Stimulated activated CD4-positive, alpha-beta T cell treated with anti-CD3 and anti-CD28 coated beads, Interleukin-4, amount 100 ng/mL, for 48 hours (primary cell): ENCODE measurements at places on chromosomes 12 and 14.
A peak's percentile ranks its signal among the peaks of the same experiment; 100 is the strongest.

- DNase-seq: no peak
Measured at GRCh38 chr14:77009014-77009413, 19.5 kb downstream of the IRF2BPL start.

DNA sequence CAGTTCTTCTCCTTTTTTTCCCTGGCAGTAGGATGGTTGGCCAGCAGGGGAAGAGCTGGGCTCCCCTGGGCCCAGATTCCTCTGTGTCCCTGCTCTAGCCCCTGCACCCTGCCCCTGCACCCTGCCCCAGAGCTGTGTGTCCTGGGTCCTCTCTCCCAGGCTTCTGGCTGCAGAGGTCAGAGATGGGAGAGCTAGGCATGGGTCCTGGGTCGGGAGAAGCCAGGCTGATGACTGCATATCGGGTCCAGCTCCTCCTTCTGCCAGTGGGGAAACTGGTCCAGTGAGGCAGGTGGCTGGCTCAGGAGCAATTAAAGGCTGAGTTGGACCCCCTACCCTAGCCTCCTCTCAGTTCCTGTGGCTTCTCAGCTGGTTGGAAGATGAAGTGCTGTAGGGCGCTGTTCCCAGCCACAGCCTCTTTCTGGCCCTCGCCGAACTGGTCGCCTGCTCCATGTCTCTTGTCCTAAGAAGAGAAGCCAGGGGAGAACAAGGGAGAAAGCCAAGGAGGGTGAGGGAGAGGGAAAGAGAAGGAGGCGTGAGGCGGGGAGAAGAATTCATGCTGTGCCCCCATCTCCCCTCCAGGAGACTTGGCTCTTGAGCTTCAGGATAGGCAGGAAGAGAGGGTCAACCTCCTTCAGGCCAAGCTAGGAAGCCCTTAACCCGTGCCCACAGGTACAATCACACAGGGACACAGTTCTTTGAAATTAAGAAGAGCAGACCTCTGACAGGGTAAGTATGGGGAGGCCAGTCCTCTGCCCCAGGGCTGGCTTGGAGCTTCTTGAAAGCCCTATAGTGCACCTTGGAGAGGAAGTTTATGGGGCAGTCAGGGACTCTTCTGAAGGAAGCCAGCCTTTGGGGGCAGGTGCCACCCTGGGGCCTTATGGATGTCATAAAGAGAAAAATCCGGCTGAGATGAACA lies 9.5 kb downstream of the VASH1 start:
- no peak for DNase-seq

DNA sequence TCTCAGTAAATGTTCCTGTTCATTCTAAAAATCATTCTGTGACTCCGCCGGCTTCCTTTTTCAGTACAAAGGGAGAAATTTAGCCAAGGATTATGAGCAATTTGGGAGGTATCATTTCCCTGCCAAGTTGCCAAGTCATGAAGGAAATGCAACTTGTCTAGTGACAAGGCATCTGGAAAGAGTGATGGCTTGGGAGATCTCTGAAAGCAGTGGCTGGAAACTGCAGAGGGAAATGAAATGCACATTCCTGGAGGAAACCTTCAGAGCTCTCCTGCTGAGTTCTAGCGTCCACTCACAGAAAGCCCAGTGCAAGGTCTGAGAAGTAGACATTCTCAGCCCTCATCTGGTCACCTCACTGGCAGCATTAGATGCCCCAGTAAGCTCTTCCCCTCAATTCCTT lies 91.7 kb downstream of the GALC start:
- no peak for DNase-seq

DNA sequence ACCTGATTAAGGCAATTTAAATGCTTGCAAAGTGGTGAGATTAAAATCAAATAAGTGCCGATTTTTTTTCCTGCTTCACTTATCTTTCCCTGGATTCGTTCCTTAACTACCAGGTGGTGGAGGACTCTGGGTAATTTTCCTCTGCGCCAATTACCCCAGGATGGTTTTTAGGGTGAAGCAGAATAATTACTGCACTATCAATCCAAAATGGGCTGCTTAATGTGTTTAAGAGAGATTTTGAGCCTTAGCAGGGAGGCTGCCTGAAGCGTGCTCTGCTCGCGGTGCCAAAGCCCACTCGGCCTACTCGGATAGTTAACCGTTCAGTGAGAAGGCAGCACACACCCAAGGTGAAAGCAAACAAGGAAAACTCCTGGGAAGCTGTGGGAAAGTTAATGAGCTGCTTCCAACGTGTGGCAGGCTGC lies 274.9 kb upstream of the LMO3 start:
- DNase-seq: no peak

DNA sequence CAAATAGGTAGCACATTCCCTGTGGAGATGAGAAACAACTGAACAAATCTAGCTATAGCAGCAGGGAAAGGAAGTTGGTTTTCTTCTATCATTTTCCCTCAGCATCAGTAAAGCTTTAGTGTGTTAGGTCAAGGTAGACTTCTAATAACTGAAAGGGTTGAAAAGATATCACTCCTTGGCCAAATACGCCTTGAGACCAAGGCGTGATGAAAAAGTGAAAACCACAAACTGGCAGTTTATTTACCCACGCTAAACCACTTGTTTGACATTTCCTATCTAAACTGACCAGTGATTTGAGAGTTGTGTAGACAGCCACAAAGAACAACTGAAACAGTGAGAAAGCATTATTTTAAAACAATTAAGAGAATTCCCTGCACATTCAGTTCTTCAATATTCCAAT lies 99.6 kb upstream of the SOX5 start:
- DNase-seq: no peak

GRCh38 chr12:120835304-120835612 lies 68.9 kb downstream of the SPPL3 start:
- no peak for DNase-seq

- no peak for DNase-seq
Measured at GRCh38 chr14:78154827-78155226, 15.3 kb upstream of the NRXN3 start.

GRCh38 chr12:70364695-70365397 lies 1.2 kb upstream of the KCNMB4 start:
- DNase-seq: no peak

DNA sequence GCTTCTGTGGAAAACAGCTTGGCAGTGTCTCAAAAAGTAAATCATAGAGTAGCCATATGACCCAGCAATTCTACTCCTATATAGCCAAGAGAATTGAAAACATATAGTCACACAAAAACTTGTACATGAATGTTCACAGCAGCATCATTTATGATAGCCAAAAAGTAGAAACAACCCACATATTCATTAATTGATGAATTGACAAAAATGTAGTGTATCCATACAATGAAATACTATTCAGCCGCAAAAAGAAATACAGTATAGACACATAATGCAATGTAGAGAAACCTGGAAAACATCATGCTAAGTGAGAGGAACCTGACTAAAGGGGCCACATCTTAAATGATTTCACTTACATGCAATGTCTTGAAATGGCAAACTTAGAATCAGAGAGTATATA lies 326.6 kb downstream of the KCNH5 start:
- no peak for DNase-seq

DNA sequence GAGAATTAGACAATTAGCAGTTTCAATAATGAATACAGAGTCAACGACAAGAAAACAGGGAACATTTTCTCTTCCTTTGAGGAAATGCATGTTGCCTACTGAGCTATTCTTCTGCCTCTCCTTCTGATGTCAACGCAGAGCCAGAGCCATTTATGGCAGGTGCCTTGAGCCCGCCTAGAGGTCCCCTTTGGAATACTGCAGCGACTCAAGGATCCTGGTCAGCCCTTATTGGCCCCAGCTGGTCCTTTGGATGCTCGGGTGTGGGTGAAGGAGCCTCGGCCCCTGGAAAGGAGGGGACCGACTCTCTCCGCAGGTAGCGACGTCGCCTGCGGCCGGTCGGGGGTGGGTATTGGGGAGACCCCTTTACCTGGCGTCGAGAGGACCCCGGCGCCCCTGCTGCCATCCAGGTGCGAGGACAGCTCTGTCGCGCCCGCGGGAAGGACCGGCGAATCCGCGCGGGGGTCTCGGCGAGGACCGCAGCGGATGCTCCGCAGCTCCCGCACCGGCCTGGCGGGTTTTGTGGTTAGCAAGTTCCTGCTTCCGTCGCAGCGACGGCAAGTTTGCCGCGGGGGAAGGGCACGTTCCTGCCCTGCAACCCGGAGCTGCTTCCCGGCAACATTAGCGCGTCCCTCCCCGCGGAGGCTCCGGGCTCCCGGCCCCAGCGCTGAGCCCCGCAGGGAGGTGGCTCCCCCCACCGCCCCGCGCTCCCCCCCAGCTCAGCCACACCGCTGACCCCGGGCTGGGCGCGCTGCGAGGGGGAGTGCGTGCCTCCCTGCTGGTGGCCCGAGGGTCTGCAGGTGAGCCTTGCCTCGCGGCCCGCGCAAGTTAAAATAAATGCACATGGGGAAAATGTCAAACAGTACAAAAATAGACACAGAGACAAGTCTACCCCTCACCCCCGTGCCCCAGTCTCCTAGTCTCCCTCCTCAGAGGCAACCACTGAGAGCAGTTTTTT lies at the start of gene MANSC1:
Gene MANSC1, minus strand, starts transcription at position 532 of the 955 bp plus-strand sequence. CDS start 6,928 bp downstream, outside the sequence.
- peak; percentile 34 for DNase-seq

GRCh38 chr12:2937500-2937899 lies 21.7 kb upstream of the TEAD4 start:
- no peak for DNase-seq

GRCh38 chr12:3456809-3457208 lies 34.2 kb upstream of the PRMT8 start:
- DNase-seq: no peak

GRCh38 chr12:111102102-111102739 lies 181.8 kb upstream of the MYL2 start:
- DNase-seq: no peak

GRCh38 chr12:58346032-58346632 lies 404.8 kb downstream of the ATP23 start:
- DNase-seq: no peak

GRCh38 chr12:105822131-105823105 lies 316.3 kb downstream of the NUAK1 start:
- DNase-seq: no peak

DNA sequence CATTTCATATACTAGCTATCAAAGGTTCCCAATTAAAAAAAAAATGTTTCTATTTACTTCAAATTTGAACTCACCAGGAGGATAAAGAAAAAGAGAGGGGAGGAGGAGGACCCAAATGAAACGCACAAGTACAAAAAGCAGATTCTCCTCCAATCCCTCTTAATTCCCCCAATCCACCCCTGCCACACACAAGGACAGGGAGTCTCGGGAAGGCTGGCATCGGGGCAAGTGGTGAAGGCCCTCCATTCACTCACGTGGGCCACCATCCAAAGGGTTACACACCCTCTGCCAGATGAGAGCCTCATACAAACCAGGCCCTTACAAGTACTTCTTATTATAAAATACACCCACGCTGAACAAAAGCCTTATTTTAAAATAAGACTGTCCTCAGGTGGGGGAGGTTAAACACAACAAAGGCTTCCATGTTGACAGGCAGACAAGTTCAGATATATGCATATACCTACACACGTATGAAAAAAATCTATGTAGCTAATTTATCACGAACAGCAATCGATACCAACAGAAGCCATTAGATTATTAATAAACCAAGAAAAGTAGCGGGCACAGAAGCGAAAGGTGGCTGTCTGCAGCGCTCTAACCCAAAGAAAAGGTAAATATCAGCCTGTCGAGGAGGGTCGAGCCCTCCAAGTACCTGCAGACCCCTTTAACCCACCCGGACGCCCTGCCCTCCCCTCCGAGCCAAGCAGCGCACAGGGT lies 1.5 kb downstream of the ATP2B1 start:
- no peak for DNase-seq

DNA sequence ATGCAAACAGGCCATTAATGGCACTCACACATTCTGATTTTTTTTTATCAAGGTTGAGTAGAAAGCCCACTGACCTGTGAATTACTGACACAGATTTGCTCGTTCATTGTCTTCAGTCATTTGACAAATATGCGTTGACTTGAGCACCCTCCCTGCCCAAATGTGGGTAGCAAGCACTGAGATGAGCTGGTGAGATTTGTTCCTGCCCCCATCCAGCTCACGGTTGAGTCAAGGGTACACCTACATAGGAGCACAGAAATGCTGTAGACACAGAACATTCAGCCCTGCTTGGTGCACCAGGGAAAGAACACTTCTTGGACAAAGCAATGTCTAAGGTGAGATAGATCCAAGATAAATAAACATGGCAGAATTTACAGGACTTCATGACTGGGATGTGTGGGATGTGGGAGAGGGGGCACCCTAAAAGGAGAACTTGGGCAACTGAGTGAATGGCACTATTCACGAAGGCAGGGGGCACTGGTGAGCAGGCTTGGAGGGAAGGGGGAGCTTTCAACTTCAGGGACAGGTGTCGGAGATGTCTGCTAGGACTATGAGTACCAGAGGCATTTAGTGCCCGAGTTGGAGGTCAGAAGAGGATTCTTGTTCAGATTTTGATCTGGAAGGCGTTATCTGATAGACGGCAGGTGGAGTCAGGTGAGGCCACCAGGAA lies 213.4 kb downstream of the VRK1 start:
- no peak for DNase-seq

GRCh38 chr14:70886421-70887206 lies 20.6 kb upstream of the PCNX1 start:
- DNase-seq: peak; percentile 50

DNA sequence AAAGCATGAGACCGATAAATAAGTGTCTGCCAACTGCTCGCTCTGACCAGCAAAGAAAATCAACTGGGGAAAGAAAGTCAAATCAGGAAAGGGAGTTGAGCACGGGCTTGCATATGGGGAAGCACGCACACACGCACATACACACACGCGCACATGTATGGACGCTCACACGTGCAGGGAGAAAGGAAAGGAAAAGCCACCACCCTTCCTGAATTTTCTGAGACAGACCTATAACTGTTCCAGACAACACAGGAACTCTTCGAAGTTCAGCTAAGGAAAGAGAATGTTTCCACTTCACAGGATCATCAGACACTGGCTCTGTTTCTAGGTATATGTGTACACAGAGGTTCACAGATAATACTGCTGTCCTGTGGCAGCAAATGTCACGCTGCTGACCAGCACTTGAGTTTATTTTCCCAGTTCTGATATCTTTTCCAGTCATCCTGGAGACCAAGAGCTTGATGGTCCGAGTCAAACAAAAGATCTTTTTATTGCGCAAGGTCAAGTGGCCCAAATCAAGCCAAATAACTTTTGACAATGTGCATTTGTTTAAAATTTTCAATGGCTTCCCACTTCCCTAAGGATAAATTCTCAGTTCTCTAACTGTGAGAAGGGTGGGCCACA lies 82.1 kb upstream of the TMCC3 start:
- DNase-seq: no peak

DNA sequence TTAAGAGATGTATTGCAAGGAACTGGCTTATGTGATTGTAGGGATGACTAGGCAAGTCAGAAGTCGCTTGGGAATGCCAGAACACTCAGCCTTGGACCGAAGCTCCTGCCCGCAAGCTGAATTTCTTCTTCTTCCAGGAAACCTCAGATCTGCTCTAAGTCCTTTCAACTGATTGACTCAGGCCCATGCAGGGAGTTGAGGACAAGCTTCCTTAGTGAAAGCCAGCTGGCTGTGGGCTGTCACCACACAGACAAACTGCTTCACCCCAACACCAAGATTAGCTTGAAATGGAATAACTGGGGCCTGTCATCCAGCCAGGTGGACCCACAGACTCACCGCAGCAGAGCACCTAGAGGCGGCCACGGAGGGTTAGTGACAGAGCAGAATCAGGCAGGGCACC lies 24.7 kb downstream of the BDKRB2 start:
- DNase-seq: no peak

GRCh38 chr12:65192963-65193516 lies 23.7 kb downstream of the LEMD3 start:
- no peak for DNase-seq

- DNase-seq: no peak
Measured at GRCh38 chr12:27785882-27786570, 6.0 kb upstream of the MANSC4 start.
